Activated T-cell treated with anti-CD3 and anti-CD28 coated beads, Interleukin-2, amount 50 U/mL, for 4 hours (primary cell): ENCODE measurements at places on chromosomes 16 and 17. TPM values are rescaled to one million over a fixed set of nuclear protein-coding genes. Genes with fewer than 3 reads are reported as not detected.

The NUPR1 gene
- 0.28 TPM for total RNA-seq

The CNTD1 gene
- total RNA-seq = not detected

DNA sequence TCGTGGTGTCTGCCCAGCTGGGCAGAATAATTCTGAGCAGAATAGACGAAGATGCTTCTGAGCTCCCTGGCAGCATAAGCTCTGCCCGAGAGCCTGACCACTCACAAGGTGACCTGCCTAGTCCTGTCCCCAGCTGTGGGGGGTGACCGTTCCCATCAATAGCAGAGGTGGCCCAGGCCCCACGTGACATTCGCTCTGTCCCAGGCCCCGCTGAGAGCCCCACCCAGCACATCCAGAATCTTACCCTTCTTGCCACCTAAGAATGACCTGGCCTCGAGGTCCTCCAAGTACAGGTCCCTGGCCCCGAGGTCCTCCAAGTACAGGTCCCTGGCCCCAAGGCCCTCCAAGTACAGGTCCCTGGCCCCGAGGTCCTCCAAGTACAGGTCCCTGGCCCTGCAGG lies 695 bp upstream of the TMEM204 start:
- no peak for DNase-seq

DNA sequence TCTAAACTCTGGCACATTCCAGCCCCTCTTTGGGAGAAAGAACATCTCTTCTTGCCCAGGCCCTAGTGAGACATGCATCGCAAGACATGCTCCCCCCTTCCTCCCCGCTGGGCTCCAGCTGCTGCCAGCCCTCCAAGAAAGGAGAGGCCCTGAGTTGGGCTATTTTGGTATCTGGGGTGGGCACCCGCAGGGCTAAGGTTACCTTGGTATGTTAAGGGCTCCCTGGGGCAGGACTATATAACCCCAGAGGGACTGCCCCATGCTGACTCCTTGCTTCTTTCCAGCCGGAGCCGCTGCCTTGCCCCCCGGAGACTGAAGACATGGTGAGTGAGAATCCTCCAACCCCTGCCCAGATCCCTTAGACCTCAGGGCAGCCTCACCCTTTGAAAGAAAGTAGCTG lies at the start of gene MYL11:
Gene MYL11, plus strand, starts transcription at position 265 of the 400 bp plus-strand sequence. Its CDS starts 56 bp downstream, at position 321.
- DNase-seq = no peak

DNA sequence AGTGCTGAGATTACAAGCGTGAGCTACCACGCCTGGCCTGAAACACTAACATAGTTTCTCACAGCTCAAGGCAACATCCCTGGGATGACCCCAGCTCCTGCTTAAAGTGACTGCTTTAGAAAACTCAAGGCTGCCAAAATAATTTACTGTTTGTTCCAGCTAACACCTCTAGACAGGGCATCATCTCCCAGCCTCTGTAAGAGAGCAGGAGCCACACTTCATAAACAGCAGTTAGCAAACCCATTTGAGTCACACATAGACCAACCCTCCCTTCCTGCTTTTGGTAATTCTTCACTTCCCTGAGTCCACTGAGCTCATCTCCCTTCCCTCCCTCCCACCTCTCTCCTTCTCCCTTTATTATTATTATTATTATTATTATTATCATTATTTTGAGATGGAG lies 201.3 kb downstream of the XYLT1 start:
- DNase-seq = no peak

The MT1A gene
- total RNA-seq = not detected

GRCh38 chr17:40351359-40352236 lies 12.9 kb downstream of the GJD3 start:
- no peak for DNase-seq

DNA sequence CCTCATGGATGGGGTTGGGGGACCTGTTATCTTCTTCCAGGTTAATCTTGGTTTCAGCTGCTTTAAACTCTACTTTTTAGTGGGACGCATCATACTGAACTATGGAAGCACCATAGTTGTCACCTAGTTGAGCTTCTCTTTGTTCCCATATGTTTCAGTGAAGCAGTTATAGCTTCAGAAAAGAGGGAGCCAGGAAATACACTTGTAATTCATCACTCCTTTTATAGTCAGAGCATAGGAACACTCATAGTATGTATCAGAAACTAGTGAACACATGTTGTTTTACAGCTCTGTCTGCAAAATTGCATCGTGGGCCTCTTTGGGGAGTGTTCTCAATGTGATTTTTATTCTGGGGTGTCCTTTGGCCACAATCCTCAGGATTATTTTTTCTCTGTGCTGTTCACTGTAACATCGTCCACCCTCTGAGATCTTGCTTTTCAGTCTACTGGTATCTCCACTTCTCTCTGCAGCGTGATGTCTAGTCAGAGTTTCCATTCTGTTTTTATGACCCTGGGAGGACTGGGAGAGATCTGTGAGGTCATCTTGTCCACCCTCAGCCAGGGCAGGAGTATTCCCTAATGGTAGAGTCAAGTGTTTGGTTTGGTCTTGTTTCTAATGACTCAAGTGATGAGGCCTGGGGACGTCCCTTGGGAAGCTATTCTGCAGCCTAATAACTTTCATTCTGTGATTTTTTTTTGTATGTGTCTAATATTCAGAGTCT lies 585.4 kb downstream of the WWOX start:
- no peak for DNase-seq

- no peak for DNase-seq
Observed at GRCh38 chr16:80587071-80587470, 46.3 kb downstream of the DYNLRB2 start.

The HES7 gene
- 1.4 TPM for total RNA-seq

The KRT33B gene
- total RNA-seq = not detected

The EVPLL gene
- total RNA-seq = not detected

- no peak for DNase-seq
Observed at GRCh38 chr16:6124136-6124535, 1026.5 kb upstream of the EEF2KMT start.

DNA sequence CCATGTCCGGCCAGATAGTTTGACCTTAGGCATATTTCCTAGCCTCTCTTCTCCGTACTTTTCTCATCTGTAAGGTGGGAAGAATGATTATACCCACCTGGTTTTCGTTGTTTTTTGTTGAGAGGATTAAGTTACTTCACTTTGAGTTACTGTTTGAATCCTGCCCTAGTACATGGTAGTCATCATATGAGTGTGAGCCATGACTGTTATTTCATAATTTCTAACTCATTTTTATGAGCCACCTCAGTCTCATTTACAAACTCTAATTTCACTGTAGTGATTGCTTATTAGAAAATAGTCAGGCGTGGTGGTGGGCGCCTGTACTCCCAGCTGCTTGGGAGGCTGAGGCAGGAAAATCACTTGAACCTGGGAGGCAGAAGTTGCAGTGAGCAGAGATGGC lies 45.1 kb downstream of the YPEL2 start:
- DNase-seq = no peak

DNA sequence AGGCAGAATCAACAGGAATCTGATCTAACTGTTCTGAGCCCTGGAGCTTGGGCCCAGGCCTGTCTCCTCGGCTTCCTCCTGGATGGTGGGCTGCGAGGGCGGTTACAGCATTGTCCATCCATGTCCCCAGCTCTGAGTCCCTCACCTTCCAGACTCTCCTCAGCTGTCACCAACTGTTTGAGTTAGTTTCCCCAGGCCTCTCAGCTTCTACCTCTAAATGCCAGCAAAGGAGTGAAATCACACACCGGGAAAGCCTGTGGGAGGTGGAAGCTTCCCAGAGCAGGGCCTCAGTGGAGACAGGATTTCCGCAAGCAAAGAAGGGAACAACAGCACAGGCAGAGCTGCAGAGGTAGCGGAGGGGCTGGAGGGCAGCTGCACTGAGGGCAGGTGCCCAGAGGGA lies 9.4 kb upstream of the PRPSAP2 start:
- no peak for DNase-seq

The PRR15L gene
- total RNA-seq = 0.14 TPM

DNA sequence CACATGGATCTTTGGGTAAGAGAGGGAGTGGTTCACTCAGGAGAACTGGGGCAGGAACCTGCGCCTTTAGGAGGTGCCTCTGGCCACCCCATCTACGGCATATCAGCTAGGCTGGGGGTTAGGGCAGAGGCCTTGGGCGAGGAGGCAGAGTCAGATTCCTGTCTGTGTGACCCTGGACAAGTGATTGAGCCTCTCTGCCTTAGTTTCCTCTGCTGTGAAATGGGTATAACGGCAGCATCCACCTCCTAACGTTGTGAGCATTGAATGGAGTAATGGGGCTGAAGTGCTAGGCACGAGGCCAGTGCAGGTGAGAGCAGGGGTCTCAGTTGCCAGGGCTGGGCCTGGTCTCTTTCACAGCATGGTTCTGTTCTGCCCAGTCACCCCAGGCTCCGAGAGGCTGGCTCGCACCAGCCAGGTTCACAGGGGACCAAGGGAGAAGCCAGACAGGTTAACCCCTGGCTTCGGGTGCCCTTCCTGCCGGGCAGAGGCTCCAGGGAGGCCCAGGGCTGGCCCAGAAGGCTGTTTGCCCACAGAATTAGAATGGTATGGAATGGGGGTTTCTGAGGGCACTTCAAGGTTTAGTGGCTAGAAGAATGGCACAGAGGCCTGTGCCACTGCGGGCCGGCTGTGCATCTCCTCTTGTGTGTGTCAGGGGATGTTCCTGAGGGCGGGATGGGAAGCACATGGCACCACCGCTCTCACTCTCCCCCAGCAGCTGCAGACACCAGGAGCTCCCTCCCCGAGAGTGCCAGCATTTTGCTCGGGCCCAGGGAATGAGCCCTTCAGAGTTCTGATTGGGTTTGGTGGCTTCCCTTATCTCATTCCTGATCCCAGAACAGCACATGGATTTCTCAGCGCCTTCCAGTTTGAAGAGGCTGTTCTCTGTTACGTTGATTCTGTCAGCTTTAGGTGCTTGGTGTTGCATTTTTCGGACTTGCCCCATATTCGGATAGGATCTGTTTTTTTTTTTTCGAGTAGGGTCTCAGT lies 23.8 kb downstream of the UNC13D start:
- DNase-seq = no peak

- no peak for DNase-seq
Observed at GRCh38 chr16:67672306-67672705, 5.7 kb downstream of the C16orf86 start.

The CCDC78 gene
- 7.0 TPM for total RNA-seq

The USP6 gene
- total RNA-seq = 0.23 TPM

GRCh38 chr17:39533891-39534290 lies 72.6 kb downstream of the CDK12 start:
- no peak for DNase-seq

The CCDC144A gene
- total RNA-seq = 5.2 TPM

The SCNN1B gene
- total RNA-seq = not detected

- DNase-seq = no peak
Observed at GRCh38 chr17:62619417-62620155, 7.9 kb upstream of the MRC2 start.

The NETO2 gene
- total RNA-seq = 28.5 TPM

The SEPTIN12 gene
- total RNA-seq = not detected

GRCh38 chr17:66135219-66135618 lies 56.7 kb downstream of the CEP112 start:
- DNase-seq = no peak

The KCNJ18 gene
- total RNA-seq = not detected

DNA sequence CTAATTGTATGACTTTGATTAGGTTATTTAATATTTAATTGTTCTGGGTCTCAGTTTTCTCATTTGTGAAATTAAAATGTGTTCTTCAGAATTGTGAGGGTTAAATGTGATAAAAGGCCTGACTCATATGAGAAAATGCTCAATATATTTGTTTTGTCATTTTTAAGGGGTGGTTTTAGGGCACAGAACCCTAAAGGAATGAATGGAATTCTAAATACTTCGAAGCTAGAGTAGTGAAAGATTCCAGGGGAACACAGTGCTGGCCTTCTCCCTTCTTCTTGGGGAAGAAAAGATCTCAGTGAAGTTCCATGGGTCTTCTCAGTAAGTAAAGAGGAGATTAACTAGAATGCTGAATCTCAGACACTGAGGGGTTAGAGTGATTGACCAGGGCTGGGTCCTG lies 3.9 kb upstream of the SMPD3 start:
- DNase-seq = no peak

The SLC13A2 gene
- not detected for total RNA-seq

DNA sequence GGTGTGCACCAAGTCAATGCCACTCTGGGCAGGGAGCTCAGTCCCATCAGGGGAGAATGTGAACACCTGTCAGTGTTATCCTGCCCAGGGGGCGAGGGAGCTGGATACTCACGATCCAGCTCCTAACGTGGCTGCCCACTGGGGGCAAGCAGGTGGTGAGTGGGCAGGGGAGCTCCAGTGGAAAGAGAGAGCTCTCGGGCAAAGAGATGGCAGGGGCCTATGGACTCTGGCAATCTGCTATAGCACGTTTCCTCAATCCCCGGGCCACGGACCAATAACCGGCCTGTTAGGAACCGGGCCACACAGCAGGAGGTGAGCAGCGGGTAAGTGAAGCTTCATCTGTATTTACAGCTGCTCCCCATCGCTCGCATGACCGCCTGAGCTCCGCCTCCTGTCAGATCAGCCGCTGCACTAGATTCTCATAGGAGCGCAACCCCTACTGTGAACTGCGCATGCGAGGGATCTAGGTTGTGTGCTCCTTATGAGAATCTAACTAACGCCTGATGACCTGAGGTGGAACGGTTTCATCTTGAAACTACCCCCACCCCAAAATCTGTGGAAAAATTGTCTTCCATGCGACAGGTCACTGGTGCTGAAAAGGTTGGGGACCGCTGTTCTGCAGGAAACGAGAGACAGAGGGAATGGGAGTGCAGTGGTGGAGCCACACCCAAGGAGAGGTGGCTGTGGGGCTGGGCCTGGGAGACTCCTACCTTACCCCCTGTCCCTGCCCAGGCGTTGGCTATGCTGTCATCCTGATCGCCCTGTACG lies 15.6 kb downstream of the SLC6A2 start:
- no peak for DNase-seq

The KRT23 gene
- not detected for total RNA-seq

The UMOD gene
- total RNA-seq = not detected

The TRAF7 gene
- 95.6 TPM for total RNA-seq

- DNase-seq = peak; percentile 37
Observed at GRCh38 chr16:17364319-17365210, 106.2 kb downstream of the XYLT1 start.

The XAF1 gene
- 3.9 TPM for total RNA-seq
